Cerebellar nuclear complex (tissue), 1 donor: ENCODE measurements at places on chromosomes 11 and 22.

DNA sequence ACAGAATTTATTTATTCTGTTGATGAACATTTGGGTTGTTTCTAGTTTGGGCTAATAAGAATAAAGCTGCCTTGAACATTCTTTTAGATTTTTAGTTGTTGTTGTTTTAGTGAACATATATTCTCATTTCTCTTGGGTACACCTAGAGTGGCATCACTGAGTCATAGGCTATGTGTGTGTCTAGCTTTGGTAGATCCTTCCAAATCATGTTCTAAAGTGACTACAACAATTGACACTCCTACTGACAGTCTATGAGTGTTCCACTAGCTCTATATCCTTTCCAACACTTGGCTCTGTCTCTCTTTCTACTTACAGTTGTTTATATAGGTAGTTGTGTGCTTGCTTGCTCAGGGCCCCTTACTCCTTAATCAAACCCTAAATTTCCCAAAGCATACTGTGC lies 346.0 kb upstream of the NCAM1 start:
- no peak for DNase-seq

- DNase-seq: no peak
Observed at GRCh38 chr22:31141551-31141950, 1.2 kb upstream of the PLA2G3 start.

GRCh38 chr22:21943571-21944448 lies 8.8 kb downstream of the PPM1F start:
- DNase-seq: no peak

- no peak for DNase-seq
Observed at GRCh38 chr11:103610435-103610834, 426.0 kb upstream of the DDI1 start.

DNA sequence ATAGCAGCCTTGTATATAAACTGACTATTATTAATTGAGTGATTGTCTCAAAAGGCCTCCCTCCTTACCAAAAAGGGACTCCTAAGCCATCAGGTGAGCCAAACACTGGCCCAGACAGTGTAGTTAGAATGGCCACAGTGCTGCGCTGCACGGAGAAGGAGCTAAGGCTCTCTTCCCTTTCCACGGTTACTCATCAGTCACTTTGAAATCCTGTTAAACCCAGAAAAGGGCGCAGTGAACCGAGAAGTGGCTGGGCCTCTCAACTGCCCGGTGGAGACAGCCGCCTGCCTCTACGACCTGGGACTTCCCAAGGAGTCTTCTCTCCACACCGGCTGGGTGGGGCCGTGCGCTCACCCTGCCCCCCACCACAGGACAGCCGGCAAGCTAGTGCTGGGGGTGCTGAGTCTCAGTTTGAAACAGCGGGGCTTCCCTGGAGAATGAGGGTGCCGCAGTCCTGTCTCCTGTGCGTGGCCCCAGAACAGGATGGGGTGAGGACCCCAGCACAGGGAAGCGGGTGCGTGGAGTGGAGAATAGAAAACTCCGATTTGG lies 1.3 kb downstream of the MYH9 start:
- DNase-seq: no peak

- no peak for DNase-seq
Observed at GRCh38 chr11:63530021-63530420, 6.6 kb upstream of the PLAAT4 start.

DNA sequence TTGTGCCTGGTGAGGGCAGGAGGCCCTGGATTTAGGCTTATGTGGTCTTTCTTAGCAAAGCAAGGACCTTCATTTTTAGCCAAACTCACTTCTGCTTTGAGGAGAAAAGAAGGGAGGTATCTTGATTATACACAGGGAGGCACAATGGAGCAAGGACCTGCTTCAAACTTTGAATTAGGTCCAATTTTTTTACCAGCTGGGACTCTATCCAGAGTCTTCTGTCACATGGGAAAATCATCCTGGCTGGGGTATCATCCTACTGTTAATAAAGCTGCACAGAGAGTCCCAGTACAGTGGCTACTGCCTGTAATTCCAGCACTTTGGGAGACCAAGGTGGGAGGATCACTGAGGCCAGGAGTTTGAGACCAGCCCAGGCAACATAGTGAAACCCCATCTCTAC lies 87.8 kb downstream of the CWC15 start:
- no peak for DNase-seq
